ENCODE measurements at places on chromosomes 7 and 10.

- DNase-seq = peak; percentile 7
Measured at GRCh38 chr10:132418527-132419416, 21.8 kb downstream of the PWWP2B start.

- DNase-seq = peak; percentile 47
Measured at GRCh38 chr10:17033529-17034260, 95.9 kb downstream of the CUBN start.

- no peak for DNase-seq
Measured at GRCh38 chr10:125161707-125162119, 1.4 kb upstream of the CTBP2 start.

GRCh38 chr10:52637592-52637991 lies 135.0 kb downstream of the MBL2 start:
- DNase-seq = no peak

- peak; percentile 25 for DNase-seq
Measured at GRCh38 chr10:2980791-2981360, 86.5 kb upstream of the PFKP start.

DNA sequence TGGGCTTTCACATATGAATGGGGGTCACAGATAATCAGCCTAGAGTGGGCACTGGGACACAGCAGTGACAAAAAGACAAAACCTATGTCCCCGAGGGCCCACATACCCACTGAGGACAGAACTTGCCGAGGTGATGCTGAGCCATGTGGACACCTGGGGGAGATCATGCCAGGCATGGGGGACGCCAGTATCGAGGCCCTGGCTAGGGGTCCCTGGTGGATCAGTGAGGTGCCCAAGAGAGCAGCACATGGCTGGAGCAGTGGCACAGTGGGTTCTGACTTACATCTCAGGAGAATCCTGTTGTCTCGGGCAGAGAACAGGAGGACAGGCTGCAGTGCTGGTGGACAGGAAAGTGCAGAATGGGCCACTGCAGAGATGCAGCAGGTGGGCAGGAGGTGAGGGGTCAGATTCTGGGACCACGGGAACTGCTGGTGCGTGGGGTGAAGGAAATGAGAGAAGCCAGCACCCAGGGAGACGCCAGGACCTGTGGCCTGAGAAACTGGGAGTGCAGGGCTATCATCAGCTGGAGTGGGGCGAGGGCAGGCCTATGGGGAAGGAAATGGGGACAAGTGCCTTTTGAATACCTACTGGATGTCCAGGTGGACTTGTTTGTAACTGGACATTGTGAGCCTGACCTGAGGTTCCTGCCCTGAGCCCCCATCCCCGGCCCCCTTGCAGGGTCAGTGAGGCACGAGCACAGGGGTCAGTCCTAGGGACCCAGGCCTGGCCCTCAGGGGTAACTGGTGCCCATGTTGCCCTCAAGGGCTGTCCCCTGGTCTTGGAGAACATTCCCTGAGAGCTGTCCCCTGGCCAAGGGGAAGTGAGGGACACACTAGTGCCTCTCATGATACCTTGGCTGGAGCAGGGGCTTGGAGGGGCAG lies 91.2 kb upstream of the RET start:
- no peak for DNase-seq

- peak; percentile 57 for DNase-seq
Measured at GRCh38 chr7:151631953-151632749, 112.5 kb upstream of the RHEB start.

- no peak for DNase-seq
Measured at GRCh38 chr10:42809676-42810075, 27.1 kb downstream of the BMS1 start.

- DNase-seq = no peak
Measured at GRCh38 chr10:51357170-51357569, 282.9 kb downstream of the PRKG1 start.

GRCh38 chr7:107479303-107479702 lies 9.4 kb downstream of the GPR22 start:
- no peak for DNase-seq

GRCh38 chr7:36390199-36391090 lies 783 bp downstream of the ANLN start:
- peak; percentile 78 for DNase-seq
